Chondrocyte (in vitro differentiated cells): ENCODE measurements at places on chromosomes 5 and 9.

GRCh38 chr5:141633871-141634561, 2.6 kb downstream of the HDAC3 start:
- H3K4me3 ChIP-seq = no peak overlapping the region
- peaks cover 8% of the 10 kb centered on the region for H3K36me3 ChIP-seq
- H3K27ac ChIP-seq = no peak overlapping the region
- no peaks in the 10 kb centered on the region for H3K27me3 ChIP-seq
- no peak for DNase-seq
- peaks cover 26% of the 10 kb centered on the region for H3K4me1 ChIP-seq

DNA sequence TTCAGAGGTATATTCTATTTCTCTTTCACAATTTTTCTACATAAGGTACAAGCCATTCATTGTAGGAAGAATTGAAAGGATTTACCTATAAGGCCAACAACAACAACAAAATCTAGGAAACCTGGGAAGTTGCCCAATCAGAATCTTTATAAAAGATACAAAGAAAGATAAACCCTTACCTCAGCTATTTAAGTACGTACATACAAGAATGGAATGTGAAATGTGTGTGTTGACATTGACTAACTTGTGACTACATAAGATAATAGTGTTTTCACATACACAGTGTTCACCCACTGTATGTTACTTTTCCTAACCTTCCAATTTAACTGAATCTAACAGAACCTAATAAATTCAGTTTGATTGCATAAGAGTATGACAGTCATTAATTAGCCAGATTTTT, 154.1 kb downstream of the ADAMTS6 start:
- DNase-seq = no peak
- peak overlapping the region; percentile 65 for H3K27ac ChIP-seq
- H3K4me1 ChIP-seq = peaks cover 48% of the 10 kb centered on the region

- H3K4me3 ChIP-seq = no peak overlapping the region
- H3K27ac ChIP-seq = no peak overlapping the region
- no peaks in the 10 kb centered on the region for H3K27me3 ChIP-seq
- peaks cover 29% of the 10 kb centered on the region for H3K4me1 ChIP-seq
- no peaks in the 10 kb centered on the region for H3K36me3 ChIP-seq
- no peak for DNase-seq
These were observed 56.1 kb upstream of the TUT7 start for GRCh38 chr9:86410281-86410680.

- no peaks in the 10 kb centered on the region for H3K4me1 ChIP-seq
- no peak overlapping the region for H3K27ac ChIP-seq
- no peaks in the 10 kb centered on the region for H3K36me3 ChIP-seq
- no peak for DNase-seq
- H3K4me3 ChIP-seq = no peak overlapping the region
These were observed 54.9 kb upstream of the ADAMTS19 start for GRCh38 chr5:129405222-129405621.

DNA sequence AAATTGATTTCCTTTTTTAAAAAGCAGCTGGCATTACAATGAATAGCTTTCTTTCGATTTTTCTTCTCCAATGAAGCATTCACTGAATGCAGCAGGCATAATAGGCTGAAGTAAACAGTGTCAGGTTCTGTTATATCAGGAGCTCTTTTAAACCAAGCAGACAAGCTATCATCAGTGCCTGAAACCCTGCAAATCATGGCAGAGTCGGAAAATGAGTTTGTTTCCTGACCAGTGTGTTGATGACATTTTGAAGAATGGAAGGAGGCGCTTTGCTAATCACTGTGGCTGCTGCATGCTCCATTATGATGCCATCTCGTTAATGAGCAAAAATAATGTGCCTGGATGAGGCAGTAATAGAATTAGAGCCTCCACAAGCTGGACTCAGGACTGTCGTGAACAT, 284.5 kb downstream of the ZNF608 start:
- H3K27ac ChIP-seq = no peak overlapping the region
- H3K4me1 ChIP-seq = peaks cover 5% of the 10 kb centered on the region
- no peaks in the 10 kb centered on the region for H3K27me3 ChIP-seq
- H3K4me3 ChIP-seq = no peak overlapping the region
- H3K36me3 ChIP-seq = peaks cover 8% of the 10 kb centered on the region

- DNase-seq = no peak
- H3K4me1 ChIP-seq = peaks cover 9% of the 10 kb centered on the region
- H3K27me3 ChIP-seq = no peaks in the 10 kb centered on the region
- no peak overlapping the region for H3K27ac ChIP-seq
- peak overlapping the region; percentile 41 for H3K4me3 ChIP-seq
These were observed 1353.7 kb upstream of the ACO1 start for GRCh38 chr9:31030741-31031202.

DNA sequence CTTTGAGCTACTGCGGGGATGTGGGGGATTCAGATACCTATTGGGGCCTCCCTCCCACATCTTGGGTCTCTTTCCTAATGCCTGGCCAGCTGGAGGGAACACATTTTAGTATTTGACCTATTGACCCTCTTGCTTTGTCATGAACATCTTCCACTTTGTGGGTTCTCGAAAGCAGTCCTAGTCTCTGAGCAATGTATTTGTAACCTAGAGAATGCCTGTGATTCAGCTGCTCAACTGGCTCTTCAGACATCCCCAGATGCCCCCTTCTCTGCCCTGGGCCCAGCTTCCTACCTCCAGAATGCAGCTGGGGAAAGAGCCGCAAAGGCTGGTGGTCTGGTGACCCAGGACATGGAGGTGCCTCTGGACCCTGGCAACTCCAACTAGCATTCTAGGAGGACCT, 32.2 kb downstream of the APTX start:
- H3K4me3 ChIP-seq = no peak overlapping the region
- no peak for DNase-seq

- no peaks in the 10 kb centered on the region for H3K4me1 ChIP-seq
- H3K27me3 ChIP-seq = no peaks in the 10 kb centered on the region
- no peak overlapping the region for H3K4me3 ChIP-seq
- DNase-seq = no peak
- no peak overlapping the region for H3K27ac ChIP-seq
These were observed 79.8 kb downstream of the KLF4 start for GRCh38 chr9:107409581-107410389.

GRCh38 chr5:2746561-2747032, 4.9 kb downstream of the IRX2 start:
- no peak overlapping the region for H3K4me3 ChIP-seq
- no peak for DNase-seq
- H3K4me1 ChIP-seq = peaks cover 15% of the 10 kb centered on the region
- peaks cover 13% of the 10 kb centered on the region for H3K36me3 ChIP-seq
- H3K27ac ChIP-seq = no peak overlapping the region

GRCh38 chr9:132820169-132820944, 57.7 kb downstream of the AK8 start:
- peaks cover 54% of the 10 kb centered on the region for H3K27me3 ChIP-seq
- no peak for DNase-seq
- H3K36me3 ChIP-seq = peaks cover 4% of the 10 kb centered on the region
